Progenitor cell of endocrine pancreas (in vitro differentiated cells): ENCODE measurements at places on chromosomes 4 and X. TPM values are rescaled to one million over a fixed set of nuclear protein-coding genes. Genes with fewer than 3 reads are reported as not detected.
A peak's percentile ranks its signal among the peaks of the same experiment; 100 is the strongest.

GRCh38 chr4:80452768-80453167, 117.2 kb downstream of the CFAP299 start:
- H3K4me3 ChIP-seq = no peak overlapping the region
- no peaks in the 10 kb centered on the region for H3K27me3 ChIP-seq
- peaks cover 8% of the 10 kb centered on the region for H3K4me1 ChIP-seq

- no peaks in the 10 kb centered on the region for H3K27me3 ChIP-seq
- no peak for DNase-seq
- no peaks in the 10 kb centered on the region for H3K4me1 ChIP-seq
- no peak overlapping the region for H3K27ac ChIP-seq
These were observed 252.4 kb upstream of the CPEB2 start for GRCh38 chr4:14749910-14750309.

The CXCL10 gene
- not detected in 2 replicates for total RNA-seq

The LPAR4 gene
- total RNA-seq = 0.87 and 1.0 TPM in 2 replicates

DNA sequence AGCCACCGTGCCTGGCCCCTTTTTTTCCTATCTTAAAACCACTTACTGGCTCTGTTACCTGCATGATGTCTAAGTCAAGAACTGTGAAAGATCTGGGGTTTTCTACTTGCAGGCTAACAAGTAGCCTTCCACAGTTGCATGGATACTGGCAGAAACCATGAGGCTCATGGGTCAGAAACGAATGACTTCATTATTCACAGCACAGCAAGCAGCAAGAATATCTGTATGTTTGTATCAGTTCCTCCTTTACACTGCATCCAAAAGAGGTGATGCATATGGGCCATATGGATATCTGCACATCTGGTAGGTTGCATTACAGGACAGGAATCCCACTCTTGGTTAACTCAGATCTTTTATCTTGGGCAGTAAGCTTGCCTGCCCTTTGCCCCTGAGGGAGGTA, 154.9 kb upstream of the NUDT6 start:
- DNase-seq = no peak
- peaks cover 4% of the 10 kb centered on the region for H3K36me3 ChIP-seq
- H3K27me3 ChIP-seq = no peaks in the 10 kb centered on the region
- peak overlapping the region; percentile 44 for H3K27ac ChIP-seq

DNA sequence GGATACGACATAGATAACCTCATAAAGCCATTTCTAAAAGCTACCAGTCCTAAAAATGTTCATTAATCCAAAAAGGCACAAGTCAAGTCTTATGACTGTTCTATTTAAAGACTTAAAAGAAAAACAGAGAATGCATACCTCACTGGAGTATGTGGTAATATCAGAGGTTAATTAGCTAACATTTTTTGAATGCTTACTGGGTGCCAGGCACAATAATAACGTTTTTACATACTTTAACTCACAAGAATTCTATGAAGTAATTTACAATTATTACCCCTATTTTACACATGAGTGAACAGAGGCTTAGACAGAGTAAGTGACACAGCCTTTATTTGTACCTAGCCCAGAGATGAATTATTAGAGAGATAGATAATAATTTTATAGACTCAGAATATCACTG, 207.5 kb downstream of the PDGFC start:
- H3K4me1 ChIP-seq = no peaks in the 10 kb centered on the region
- H3K36me3 ChIP-seq = peaks cover 23% of the 10 kb centered on the region
- H3K27me3 ChIP-seq = no peaks in the 10 kb centered on the region
- H3K4me3 ChIP-seq = no peak overlapping the region

DNA sequence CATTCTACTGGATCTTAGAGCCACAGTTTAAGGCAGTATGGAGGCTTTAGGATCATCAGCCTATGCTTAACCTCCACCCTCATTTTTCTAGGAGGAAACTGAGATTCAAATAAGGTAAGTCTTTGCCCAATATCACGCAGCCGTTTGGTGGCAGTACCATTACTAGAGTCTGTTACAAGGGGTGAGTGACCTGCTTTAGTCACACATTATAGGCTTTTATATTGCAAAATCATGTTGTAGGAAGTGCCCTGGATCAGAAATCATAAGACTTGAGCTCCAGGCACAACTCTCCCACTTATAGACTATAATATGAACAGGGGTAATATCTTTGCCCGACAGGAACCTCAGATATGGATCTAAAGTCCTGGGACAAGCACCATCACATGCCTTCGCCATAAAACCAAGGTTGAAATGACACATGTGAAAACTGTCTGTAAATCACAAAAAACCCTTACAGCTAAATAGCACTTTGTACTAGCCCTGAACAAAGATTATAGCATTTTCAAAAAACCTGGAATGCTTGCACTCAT, 19.2 kb downstream of the HPSE start:
- H3K36me3 ChIP-seq = no peaks in the 10 kb centered on the region
- H3K27ac ChIP-seq = no peak overlapping the region
- no peaks in the 10 kb centered on the region for H3K27me3 ChIP-seq
- no peak overlapping the region for H3K4me3 ChIP-seq

The FRMD7 gene
- total RNA-seq = not detected in 2 replicates

- H3K27me3 ChIP-seq = no peaks in the 10 kb centered on the region
- DNase-seq = no peak
- no peak overlapping the region for H3K4me3 ChIP-seq
- H3K36me3 ChIP-seq = no peaks in the 10 kb centered on the region
These were observed 86.5 kb upstream of the CBLL2 start for GRCh38 chrX:22186165-22186564.

DNA sequence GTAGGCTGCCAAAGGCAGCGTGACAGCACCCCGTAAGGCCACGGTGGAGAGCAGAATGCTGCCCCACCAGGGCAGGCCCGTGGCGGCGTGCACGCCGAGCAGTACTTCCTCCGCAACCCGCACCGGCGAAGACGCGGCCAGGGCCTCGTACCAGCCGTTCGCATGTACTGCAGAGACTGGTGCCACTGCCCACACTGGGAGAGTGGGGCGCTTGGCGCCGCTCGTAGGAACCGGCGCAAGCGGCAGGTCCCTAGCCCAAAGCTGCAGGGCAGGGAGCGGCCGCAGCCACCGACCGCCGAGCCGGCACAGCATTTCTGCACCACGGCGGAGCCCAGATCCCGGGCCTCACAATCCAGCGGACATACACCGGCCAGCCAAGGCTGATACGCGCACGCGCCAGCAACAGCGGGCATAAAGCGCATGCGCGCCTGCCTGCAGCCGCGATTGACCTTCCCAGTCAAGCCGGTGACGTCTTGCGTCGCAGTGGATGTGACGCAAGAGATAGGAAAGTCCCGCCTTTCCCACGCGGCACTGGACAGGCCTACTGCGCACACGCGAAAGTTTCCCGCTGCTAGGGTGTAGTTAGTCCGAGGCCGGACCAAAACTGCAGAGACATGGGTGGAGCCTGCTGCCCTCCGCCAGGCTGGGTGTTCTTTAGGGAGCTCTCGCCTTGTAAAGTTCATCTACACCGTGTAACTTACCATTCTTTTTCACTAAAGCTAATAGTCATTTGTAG, at the start of gene COX18:
Gene COX18 (minus strand): TSS at position 379 of the 736 bp plus-strand sequence. CDS start 67 bp downstream, at position 312.
- DNase-seq = peak; percentile 93
- H3K36me3 ChIP-seq = peaks cover 3% of the 10 kb centered on the region
- peaks cover 11% of the 10 kb centered on the region for H3K4me1 ChIP-seq
- no peaks in the 10 kb centered on the region for H3K27me3 ChIP-seq
- H3K4me3 ChIP-seq = peak within 1 kb of the TSS; percentile 94

GRCh38 chrX:19849464-19850080, 37.8 kb downstream of the SH3KBP1 start:
- no peak overlapping the region for H3K27ac ChIP-seq
- no peaks in the 10 kb centered on the region for H3K27me3 ChIP-seq
- no peak for DNase-seq
- no peak overlapping the region for H3K4me3 ChIP-seq
- peaks cover 5% of the 10 kb centered on the region for H3K36me3 ChIP-seq

GRCh38 chr4:4851906-4852305, 7.6 kb upstream of the MSX1 start:
- H3K27ac ChIP-seq = no peak overlapping the region
- H3K27me3 ChIP-seq = peaks cover 84% of the 10 kb centered on the region
- H3K36me3 ChIP-seq = no peaks in the 10 kb centered on the region
- no peak overlapping the region for H3K4me3 ChIP-seq
- no peak for DNase-seq

- no peak overlapping the region for H3K4me3 ChIP-seq
- peaks cover 16% of the 10 kb centered on the region for H3K4me1 ChIP-seq
- H3K27ac ChIP-seq = no peak overlapping the region
- H3K36me3 ChIP-seq = peaks cover 4% of the 10 kb centered on the region
- H3K27me3 ChIP-seq = no peaks in the 10 kb centered on the region
These were observed 195.3 kb upstream of the ANKRD50 start for GRCh38 chr4:124907881-124908280.

The CT45A2 gene
- not detected in 2 replicates for total RNA-seq

The CCNB3 gene
- 0.34 and 0.75 TPM in 2 replicates for total RNA-seq

- H3K4me3 ChIP-seq = no peak overlapping the region
- no peak overlapping the region for H3K27ac ChIP-seq
- H3K27me3 ChIP-seq = no peaks in the 10 kb centered on the region
- no peaks in the 10 kb centered on the region for H3K4me1 ChIP-seq
These were observed 12.1 kb upstream of the CLCN5 start for GRCh38 chrX:49910344-49910743.

DNA sequence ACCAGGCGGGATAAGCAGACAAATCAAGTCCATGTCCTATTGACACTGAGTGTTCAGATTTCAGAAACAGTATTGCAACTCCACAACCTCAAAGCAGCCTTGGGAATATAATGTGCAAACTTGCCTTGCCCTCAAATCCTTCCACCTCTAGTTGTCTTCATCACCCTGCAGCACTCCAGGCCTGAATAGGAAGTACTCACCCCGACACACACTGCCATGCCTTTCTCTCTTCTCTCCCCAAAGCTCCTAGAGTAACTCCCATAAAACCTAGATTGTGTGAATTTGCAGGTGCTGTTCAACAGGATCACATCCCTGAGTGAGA, 19.6 kb downstream of the ACSL1 start:
- no peaks in the 10 kb centered on the region for H3K36me3 ChIP-seq
- peaks cover 20% of the 10 kb centered on the region for H3K27me3 ChIP-seq
- H3K4me1 ChIP-seq = peaks cover 10% of the 10 kb centered on the region
- H3K27ac ChIP-seq = no peak overlapping the region

- H3K27ac ChIP-seq = peak overlapping the region; percentile 80
- no peak for DNase-seq
- no peak overlapping the region for H3K4me3 ChIP-seq
These were observed 32.2 kb downstream of the PSAPL1 start for GRCh38 chr4:7402526-7402925.

DNA sequence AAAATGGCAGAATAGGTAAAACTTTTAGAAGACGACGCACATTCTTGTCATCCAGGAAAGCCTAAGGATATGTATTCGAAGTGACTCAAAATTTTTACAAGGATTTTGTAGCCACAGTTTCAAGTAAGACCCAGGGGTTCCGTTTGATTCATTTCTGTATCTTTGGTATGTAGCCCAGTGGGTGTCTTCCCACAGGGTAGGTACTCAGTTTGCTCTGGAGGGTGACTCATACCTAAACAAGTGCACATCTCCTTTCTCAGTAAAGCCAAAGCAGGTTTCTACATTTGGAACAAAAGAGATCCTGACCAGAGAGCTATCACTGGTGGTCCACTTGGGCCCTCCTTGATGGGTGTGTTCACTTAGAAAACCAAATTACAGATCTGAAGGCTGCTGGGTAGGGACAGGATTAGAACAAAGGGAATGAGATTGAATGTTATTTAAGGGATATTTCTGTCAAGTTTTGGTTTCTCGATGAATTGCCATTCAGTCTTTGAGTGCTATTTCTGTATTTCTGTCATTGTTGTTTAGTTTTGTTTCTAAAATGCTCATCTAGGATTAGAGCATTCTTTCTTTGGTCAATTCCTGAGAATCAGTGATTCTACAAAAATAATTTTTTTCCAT, 56.1 kb downstream of the PLS3 start:
- H3K27ac ChIP-seq = peak overlapping the region; percentile 24
- H3K4me3 ChIP-seq = no peak overlapping the region
- peaks cover 4% of the 10 kb centered on the region for H3K36me3 ChIP-seq
- DNase-seq = no peak

GRCh38 chr4:123849495-123849894, 452.9 kb downstream of the SPRY1 start:
- no peaks in the 10 kb centered on the region for H3K36me3 ChIP-seq
- H3K27ac ChIP-seq = no peak overlapping the region
- no peaks in the 10 kb centered on the region for H3K27me3 ChIP-seq
- no peak for DNase-seq
- peaks cover 6% of the 10 kb centered on the region for H3K4me1 ChIP-seq

The GPR143 gene
- total RNA-seq = 6.3 and 7.1 TPM in 2 replicates

GRCh38 chrX:40943093-40943641, 142.1 kb upstream of the USP9X start:
- H3K27me3 ChIP-seq = no peaks in the 10 kb centered on the region
- H3K27ac ChIP-seq = no peak overlapping the region
- DNase-seq = no peak
- H3K36me3 ChIP-seq = peaks cover 2% of the 10 kb centered on the region
- no peaks in the 10 kb centered on the region for H3K4me1 ChIP-seq

GRCh38 chrX:94524867-94525266, 850.9 kb downstream of the FAM133A start:
- H3K4me3 ChIP-seq = no peak overlapping the region
- no peaks in the 10 kb centered on the region for H3K4me1 ChIP-seq
- no peaks in the 10 kb centered on the region for H3K27me3 ChIP-seq
- no peak for DNase-seq
- H3K36me3 ChIP-seq = peaks cover 3% of the 10 kb centered on the region

The AFP gene
- 166 and 254 TPM in 2 replicates for total RNA-seq

The C1QTNF7 gene
- total RNA-seq = not detected in 2 replicates

GRCh38 chr4:36079666-36080065, 164.6 kb downstream of the ARAP2 start:
- no peak for DNase-seq
- no peaks in the 10 kb centered on the region for H3K4me1 ChIP-seq
- H3K36me3 ChIP-seq = no peaks in the 10 kb centered on the region
- H3K27me3 ChIP-seq = no peaks in the 10 kb centered on the region
- H3K27ac ChIP-seq = no peak overlapping the region

- DNase-seq = peak; percentile 18
- H3K27me3 ChIP-seq = no peaks in the 10 kb centered on the region
- H3K27ac ChIP-seq = peak overlapping the region; percentile 76
- H3K4me1 ChIP-seq = peaks cover 44% of the 10 kb centered on the region
- H3K36me3 ChIP-seq = peaks cover 5% of the 10 kb centered on the region
These were observed 30.1 kb upstream of the SCOC start for GRCh38 chr4:140343303-140343702.

GRCh38 chrX:155027509-155028066, 944 bp downstream of the FUNDC2 start:
- H3K27me3 ChIP-seq = no peaks in the 10 kb centered on the region
- peaks cover 2% of the 10 kb centered on the region for H3K36me3 ChIP-seq
- H3K4me1 ChIP-seq = peaks cover 11% of the 10 kb centered on the region
- DNase-seq = no peak
- peak overlapping the region; percentile 97 for H3K27ac ChIP-seq

GRCh38 chr4:69731847-69732246, 28.6 kb downstream of the SULT1B1 start:
- H3K27me3 ChIP-seq = no peaks in the 10 kb centered on the region
- DNase-seq = no peak
- no peak overlapping the region for H3K4me3 ChIP-seq
- no peaks in the 10 kb centered on the region for H3K36me3 ChIP-seq
- H3K27ac ChIP-seq = no peak overlapping the region
- peaks cover 7% of the 10 kb centered on the region for H3K4me1 ChIP-seq

The CYSLTR1 gene
- total RNA-seq = 0.09 TPM in 1 of 2 replicates, not detected in the other
